ENCODE measurements at places on chromosomes 6 and 20.

DNA sequence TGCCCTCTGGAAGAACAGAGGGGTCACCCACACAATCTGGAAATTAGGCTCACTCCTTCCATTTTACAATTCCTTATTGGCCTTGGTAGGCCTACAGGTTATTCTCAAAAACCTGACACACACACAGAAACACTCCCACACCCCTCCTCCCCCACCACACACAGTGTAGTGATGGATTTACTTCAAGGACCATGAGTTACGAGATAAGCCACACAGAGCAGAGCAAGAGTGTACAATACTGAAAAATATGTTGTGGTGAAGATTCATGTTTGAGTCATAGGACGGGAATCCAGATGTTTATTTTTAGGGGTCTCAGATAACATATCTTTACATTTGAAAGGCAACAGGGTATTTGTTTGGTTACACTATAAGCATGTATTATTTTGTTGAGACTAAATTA, 291.9 kb downstream of the PLCB1 start:
- no peak for DNase-seq

DNA sequence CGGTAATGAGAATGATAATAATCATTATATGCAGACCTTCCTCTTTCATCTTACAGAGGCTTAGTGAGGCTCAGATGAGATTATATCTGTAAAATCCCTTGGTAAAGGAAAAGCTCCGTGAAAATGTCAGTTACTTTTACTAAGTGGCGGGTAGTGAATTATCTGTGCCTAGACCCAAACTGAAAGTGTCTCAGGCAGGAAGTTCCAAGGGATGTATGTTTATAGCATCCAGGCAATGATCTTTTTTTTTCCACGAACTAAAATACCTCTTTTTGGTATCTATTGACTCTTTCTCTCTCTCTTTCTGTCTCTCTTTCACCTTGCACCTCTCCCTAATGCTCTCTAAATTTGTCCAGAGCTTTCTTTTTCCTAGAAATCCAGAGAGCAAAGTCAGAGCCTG, 5.0 kb downstream of the TCF21 start:
- DNase-seq, result no peak

DNA sequence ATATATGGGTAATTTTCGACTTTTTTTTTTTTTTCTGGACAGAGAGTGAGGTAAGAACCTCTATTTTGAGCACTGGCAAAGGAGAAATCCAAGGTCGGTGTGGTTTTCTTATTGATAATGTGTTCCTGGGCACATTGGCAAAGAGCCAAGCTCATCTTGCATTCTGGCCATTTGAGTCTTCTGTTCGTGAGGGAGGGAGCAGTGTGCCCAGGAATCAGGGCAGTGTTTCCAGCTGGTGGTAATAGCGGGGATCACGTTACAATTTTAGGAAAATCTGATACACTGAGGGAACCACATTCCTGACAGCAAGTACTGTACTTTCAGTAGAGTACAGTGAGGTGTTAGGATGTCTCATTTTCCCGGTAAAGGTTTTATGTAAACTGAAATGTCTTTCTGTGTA, 442.3 kb upstream of the MAP3K7 start:
- no peak for DNase-seq

DNA sequence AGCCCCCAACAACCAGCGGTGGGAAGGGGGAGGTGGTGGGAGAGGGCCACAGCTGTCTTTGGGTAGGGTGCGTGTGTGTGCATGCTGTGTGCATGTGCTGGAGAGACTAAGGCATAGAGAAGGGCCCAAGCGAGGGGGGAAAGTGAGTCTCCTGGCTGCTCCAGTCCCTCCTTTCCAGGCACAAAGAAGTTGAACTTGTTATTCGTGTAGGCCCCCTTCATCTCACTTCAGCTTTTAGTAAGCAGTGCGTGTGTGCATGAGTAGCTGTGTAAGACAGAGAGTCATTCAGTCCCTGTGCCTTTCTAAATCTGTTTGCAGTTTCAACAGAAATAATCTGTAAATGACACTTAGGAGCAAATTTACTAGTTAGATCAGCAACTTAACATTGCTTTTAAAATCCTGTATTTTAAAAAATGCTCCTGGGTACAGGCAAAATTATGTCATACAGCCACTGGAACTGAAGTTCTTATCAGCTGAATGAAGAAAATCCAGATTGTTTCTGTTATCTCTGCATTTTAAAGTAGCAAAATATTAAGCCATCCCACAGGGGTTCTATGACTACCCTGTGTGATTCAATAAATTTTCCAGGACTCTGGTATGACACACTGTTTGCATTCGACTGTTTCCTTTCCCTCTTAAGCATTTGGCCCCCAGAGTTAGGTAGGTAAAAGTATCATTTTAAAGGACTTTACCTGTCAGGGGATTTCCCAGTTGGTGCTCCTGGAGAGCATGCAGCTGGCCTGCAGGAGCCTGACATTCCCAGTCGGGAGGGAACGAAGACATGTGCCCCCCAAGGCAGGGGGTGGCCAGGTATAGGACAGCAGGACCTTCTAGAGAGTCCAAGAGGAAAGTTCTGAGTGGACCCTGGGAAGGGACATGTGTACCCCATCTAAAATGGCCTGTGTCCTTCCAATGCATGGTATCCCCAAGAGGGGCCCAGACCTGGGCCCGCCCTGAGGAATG, 39.0 kb downstream of the MTRES1 start:
- no peak for DNase-seq

- no peak for DNase-seq
Observed at GRCh38 chr6:99241905-99242534, 107.5 kb downstream of the FAXC start.
